HL-60 (cell line): ENCODE measurements at places on chromosomes 6 and 20.

GRCh38 chr20:1816384-1817381 lies 78.5 kb upstream of the SIRPA start:
- DNase-seq: no peak

DNA sequence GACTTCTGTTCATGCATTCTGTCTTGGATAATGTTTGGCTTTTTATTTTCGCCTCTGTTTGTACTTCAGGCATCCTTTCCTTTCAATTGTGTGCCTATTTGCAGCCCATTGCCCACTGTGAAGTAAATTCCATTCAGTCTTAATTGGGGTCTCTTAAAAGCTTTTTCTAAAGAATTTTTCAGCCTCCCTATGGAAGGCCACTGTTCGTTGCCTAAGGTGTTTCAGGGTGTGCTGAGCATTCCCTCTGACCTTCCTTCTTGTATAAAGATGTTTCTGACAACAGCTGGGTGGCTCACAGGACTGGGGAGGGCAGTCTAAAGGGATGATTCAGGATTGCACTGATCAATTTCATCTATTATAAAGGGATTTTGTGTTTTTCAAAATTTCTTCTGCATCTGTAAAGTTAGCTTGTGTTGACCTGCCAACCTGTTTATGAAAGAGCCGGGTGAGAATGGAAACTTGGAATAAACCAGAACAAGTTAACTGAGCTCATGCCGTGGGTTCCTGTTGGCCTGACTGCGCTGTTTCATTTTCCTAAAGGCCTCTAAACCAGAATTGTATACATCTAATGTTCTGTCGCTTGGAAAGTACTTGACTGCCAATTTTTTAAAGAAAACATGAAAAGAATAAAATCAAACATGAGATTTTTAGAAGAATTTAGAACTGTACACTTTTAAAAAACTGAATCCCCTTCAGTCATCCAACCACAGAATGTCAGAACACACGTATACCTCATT lies 14.3 kb downstream of the PHACTR2 start:
- no peak for DNase-seq

GRCh38 chr6:155595284-155595683 lies 139.6 kb upstream of the NOX3 start:
- no peak for DNase-seq

- DNase-seq: no peak
Observed at GRCh38 chr20:31910071-31910803, 39.8 kb downstream of the TTLL9 start.

DNA sequence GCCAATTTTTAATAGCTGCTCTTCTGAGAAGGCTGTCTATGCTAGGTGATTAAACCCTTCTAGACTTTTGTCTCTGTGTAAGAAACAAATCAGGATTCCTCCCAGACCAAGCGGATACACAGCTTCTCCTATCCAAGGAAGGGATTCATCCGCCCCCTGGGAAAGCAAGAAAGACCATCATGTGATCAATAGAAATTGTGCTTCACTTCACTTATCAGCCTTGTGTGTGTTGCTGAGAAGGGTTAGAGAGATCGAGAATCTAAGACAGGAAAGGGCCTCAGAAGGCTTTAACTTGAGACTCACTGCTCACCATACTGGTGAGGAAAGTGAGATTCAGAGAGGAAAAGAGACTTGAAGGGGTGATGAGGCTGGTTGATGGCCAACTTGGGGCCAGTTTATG lies 1.5 kb downstream of the ABCC10 start:
- DNase-seq: no peak
